AG04450 (cell line): ENCODE measurements at places on chromosomes 2 and 18.

- DNase-seq, result no peak
Observed at GRCh38 chr18:4406856-4407255, 48.3 kb downstream of the DLGAP1 start.

DNA sequence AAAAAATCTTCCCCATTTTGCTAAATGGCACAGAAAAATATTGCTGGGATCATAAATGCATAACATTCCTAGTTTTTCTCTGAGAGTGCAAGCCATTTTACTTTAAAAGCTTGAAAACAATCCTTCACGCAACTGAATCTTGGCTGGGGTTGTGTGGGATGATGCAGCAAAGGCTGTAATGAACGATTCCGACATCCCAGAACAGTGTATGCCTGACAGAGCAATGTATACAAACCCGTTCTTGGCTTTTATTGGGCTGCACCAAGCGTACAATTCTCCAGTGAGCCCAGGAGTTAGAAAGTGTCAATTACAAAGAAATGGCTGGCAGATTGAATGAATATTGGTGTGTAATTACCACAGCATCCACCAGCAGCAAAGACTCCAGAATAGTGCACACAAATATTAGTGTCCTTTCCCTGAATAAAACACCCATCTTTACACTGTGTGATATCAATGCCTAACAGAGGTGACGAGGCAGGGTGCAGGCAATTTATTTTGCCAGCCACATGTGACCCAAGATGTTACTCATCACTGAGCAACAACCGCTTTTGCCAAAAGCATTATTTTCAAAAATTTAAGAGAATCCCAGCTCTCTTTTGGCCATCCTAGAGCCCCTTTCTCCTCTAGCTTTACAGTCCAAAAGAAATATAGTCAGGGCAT is 578.6 kb upstream of the CHAC2 start:
- peak; percentile 18 for DNase-seq

- no peak for DNase-seq
Observed at GRCh38 chr2:197878792-197879191, 74.4 kb downstream of the PLCL1 start.

DNA sequence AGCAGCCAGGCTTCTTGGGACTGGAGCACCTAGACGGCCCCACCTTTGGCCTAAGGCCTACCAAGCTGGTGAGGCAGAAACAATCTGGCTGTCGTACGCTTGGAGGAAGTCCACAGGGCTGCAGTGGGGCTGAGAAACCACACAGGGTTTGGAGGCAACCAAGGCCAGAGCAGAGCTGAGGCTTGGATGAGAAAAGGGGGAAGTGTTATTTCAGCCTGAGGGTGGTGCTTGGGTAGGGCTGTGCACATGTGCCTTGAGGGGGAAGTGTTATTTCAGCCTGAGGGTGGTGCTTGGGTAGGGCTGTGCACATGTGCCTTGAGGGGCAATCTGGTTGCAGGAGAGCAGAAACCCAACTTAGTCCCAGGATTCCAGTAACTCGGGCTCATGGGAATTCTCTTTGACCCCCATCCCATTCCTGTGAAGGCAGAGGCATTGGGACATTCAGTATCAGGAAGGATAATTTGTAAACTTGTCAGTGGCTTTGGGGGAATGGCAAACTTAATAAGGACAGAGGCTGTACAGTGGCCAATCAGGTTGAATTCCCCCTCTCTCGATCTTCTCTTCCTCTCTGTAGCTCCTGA is 971 bp upstream of the FBXO41 start:
- no peak for DNase-seq

DNA sequence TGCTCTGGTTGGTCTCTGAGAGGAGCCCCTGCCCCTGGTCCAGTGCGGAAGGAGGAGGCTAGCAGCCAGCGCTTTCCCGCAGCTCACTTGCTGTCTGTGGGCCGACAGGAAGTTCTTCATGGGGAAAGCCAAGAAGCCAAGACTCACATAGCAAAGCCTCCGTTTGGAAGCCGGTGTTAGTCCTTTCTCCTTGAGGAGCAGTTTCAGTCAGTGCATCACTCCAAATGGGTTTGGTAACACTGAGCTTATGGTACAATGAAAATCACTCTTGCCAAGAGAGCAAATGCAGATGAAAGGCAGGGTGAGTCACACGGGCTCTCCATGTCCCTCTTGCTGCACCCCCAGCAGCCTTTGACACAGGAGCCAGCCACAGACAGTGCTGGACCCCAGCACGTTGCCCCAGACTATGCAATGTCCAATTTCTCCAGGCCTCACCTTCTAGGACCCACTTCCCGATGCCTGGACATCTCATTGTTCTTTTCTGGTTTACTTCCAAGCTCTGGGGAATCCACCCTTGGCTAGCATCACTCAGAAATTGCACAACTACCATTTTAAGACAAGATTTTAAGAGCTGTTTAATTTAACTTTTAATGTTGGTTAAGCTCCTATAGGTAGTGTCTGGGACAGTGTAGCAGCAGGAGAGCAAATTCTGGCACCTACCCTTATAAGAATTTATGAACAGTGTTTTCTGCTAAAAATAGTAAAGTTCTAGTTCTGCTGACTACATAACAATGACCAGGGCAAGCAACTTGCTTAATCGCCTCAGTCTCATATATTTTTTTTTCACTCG is 174.9 kb downstream of the ASB1 start:
- no peak for DNase-seq

- no peak for DNase-seq
Observed at GRCh38 chr2:239084007-239084406, 236.1 kb downstream of the TWIST2 start.
